Activated T-helper 17 cell treated with anti-CD3 and anti-CD28 coated beads, Interleukin-2, amount 50 U/mL, for 72 hours (primary cell): ENCODE measurements at places on chromosomes 7 and 10.

DNA sequence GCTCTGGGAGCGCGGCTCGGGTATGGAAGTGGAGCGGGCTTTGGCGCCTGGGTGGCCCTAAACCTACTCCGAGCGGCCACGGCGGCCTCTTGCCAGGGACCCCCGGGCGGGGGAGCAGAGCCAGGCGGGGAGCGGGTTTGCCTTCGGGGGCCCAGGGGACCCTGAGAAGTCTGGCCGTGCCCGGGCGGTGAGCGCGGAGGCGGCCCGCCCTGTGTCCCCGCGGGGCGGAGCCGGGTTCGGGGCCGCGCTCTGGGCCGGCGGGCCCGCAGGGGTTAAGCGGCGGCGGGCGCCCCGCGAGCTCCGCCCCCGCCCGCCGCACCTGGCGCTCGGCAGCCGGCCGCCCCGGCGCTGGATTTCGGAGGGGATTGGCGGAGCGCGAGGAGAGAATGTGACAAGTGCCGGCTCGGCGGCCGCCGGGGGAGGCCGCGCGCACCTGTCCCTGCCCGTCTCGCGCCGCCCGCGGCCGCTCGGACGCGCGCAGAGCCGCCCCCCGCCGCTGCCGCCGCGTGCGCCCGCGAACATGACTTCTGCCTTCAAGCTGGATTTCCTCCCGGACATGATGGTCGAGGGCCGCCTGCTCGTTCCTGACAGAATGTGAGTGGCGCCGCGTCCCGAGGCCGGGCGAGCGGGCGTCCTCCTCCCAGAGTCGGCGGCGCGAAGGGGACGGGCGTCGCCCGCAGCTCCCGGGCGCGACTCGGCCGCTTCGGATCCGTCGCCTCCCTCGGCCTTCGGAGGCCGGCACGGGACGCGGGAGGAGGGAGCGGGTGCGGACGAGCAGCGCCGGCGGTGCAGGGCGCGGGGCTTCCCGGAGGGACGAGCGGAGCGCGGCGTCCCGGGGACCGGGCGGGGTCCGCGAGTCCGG lies at the start of gene CELF2:
TSS of gene CELF2 (plus strand) at position 303 of the 862 bp plus-strand sequence. CDS start at position 521, 218 bp downstream.
- ATAC-seq = peak; percentile 64

DNA sequence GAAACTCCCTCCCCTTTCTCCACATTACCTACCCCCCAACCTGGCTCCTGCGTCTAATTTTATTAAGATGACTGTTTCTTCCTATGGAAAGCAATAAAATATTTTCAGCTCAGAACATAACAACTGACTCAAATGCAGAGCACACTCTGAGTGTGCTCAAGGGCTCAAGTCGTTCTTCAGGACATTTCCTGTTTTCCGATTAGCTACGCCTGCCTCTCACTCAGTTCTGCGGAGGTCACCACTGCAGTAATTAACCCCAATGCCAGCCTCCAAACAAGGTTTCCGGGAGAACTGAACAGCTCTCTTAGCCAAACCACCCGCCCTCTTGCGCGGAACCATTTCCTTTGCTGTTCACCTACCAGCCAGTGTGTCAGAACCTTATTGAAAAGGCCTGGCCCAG lies 19.3 kb downstream of the MYOF start:
- ATAC-seq = peak; percentile 84

GRCh38 chr7:107330478-107330877 lies 139.4 kb upstream of the GPR22 start:
- ATAC-seq = no peak

GRCh38 chr10:120513307-120513796 lies 56.3 kb downstream of the PLPP4 start:
- no peak for ATAC-seq

DNA sequence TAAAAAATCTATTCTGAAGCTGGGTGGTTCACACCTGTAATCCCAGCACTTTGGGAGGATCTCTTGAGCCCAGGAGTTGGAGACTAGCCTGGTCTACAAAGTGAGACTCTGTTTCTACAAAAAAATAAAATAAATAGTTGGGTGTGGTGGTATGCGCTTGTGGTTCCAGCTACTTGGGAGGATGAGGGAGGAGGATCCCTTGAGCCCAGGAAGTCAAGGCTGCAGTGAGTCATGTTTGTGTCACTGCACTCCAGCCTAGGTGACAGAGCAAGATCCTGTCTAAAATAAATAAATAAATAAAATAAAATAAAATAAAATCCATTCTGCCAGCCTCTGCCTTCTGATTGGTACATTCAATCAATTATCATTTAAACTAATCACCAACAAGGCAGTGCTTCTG lies 17.5 kb downstream of the ZNF33A start:
- peak; percentile 56 for ATAC-seq

DNA sequence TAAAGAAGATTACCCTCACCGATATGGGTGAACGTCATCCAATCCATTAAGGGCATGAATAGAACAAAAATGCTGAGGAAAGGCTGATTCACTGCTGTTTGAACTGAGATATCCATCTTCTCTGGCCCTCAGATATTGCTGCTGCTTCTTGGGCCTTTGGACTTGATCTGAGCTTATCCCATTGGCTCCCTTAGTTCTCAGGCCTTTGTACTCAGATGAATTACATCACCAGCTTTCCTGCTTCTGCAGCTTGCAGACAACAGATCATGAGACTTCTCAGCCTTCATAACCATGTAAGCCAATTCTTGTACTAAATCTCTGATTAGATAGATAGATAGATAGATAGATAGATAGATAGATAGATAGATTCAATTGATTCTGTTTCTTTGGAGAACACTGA lies 40.2 kb downstream of the CYCS start:
- no peak for ATAC-seq

DNA sequence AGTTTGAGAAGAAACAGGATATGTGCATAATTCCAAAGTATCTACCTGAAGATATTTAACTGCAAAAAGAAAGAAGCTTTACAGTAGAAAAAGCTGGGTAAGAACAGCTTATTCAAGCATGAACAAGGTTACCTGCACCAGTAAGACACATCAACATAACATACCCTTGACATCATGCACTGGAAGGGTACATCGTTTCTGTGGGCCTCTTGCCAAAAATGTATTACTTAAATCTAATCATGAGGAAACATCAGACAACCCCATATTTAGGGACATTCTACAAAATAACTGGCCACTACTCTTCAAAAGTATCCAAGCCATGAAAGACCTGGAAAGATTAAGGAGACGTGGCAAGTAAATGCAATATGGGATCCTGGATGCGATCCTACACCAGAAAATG lies 18.9 kb downstream of the TPK1 start:
- ATAC-seq = no peak

DNA sequence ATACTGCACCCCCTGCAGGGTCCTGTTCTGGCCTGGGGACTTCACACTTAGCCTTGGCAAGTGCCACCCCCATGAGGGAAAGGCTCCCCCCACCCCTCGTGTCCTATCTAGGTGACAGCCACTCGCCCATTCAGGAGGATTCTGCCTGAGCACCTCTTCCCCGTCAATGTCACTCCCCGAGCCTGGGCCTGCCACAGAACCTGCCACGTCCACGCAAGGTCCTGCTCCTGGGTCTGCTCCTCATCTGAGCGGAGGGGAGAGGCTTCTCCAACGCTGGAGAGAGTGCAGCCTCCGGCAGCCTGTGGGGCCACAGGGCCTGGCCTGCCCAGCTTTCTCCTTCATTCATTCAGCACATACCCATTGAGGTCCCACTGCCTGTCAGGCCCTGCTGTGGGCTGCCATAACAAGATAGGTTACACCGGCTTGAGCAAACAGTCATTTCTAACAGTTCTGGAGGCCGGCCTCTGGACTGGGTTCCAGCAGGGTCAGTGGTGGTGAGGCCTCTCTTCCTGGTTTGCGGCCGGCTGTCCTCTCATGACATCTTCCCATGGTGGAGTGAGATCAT lies 92.0 kb upstream of the RET start:
- ATAC-seq = no peak

DNA sequence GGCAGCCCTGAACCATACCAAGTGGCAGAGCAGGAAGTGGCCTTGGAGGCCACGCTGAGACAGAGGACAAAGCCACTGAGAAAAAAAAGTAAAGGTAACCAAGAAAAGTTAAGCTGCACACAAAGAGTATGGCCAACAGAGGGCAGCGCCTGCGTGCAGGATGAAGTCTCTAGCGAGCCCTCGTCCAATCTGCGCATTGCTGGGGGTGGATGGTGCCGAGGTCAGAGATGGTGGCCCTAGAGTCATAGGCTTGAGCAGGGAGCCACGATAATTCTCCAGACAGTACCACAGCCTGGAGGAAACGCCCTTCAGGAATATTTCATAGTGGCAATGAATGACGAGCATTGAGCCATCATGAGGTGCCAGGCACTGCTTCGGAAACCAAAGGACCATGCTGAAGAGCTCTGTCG lies 9.7 kb downstream of the ATP6V0E2 start:
- ATAC-seq = peak; percentile 92

DNA sequence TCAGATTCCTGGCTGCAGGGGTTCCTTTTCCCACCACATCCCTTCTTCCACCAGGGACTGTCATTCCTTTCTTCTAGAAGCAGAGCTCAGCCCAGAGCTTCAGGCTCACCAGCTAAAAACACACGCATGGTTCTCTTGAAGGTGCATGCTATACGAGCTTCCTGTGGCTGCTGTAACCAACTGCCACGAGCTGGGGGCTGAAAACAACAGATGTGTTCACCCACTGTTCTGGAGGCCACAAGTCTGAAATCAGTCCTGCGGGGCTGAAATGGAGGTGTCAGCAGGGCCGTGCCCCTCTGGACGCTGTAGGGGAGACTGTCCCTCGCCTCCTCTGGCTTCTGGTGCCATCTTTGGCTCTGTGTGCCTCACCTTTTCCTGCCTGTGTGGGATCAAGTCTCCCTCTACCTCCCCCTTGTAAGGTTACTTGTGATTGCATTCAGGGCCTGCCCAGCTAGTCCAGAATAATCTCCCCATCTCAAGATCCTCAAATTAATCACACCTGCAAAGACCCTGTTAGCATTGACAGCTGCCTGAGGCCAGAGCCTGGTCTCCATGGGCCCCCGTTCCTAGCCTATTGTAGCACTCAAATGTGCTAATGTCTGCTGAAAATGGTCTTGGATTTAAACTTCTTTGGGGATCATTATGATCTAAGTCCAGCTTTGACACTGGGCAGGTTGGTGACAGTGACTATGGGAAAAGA lies 13.7 kb downstream of the RAB19 start:
- ATAC-seq = no peak

DNA sequence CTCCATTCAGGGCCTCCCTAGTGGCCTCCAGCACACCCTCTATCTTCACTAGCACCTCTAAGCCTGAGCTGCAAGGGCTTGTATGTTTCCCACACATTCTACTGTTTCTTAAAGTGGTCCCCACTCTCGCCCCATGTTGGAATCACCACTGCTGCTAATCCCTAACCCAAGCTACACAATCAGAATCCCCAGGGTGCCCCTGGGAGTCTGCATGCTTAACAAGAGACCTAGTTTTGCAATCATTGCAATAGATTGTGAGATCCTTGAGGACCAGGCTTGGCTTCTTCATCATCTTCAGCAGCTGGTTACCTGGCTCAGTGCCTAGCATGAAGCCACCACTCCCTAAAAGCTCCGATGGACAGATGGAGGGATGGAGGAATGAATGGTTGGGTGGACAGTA lies 113.9 kb downstream of the MYOF start:
- ATAC-seq = no peak

DNA sequence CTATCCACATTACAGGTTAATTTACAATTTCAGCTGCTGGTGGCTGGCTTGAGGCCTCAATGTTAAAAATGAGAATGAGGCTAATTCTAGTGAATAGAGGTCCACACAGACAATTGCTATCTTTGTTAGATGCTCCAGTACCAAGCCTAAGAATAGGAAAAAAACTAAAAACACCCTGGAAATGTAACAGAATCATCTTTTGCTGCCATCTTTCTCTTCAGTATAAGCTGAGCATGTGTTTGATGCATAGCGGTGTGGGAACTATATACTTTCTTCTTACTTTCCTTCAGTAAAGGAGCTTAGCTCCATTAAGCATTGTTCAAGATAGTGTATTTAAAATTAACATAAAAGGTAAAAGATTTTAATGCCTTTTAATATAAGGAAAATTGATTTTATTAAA lies 5.6 kb downstream of the TMEM229A start:
- ATAC-seq = no peak

GRCh38 chr10:127368929-127369328 lies 172.5 kb upstream of the INSYN2A start:
- ATAC-seq = no peak

GRCh38 chr10:20535897-20536881 lies 360.9 kb downstream of the NEBL start:
- no peak for ATAC-seq

GRCh38 chr10:3433131-3433530 lies 260.5 kb upstream of the PITRM1 start:
- ATAC-seq = no peak

- no peak for ATAC-seq
Observed at GRCh38 chr7:55004579-55004978, 14.2 kb upstream of the EGFR start.

DNA sequence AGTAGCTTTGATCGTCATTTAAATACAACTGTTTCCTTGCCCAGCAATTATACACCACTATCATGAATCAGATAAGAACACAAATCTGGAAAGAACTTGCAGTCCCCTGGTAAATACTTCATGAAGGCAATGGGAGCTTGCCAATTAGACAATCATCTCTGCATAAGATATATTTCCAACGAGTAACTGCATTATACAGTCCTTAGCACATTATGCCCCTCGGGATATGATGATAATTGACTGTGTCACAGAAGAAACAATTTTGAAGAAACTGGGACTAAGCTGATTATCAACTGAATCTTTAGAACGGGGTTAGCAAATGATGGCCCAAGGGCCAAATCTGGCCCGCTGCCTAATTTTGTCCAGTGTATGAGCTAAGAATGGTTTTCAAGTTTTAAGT lies 155.7 kb downstream of the TRIL start:
- ATAC-seq = no peak

DNA sequence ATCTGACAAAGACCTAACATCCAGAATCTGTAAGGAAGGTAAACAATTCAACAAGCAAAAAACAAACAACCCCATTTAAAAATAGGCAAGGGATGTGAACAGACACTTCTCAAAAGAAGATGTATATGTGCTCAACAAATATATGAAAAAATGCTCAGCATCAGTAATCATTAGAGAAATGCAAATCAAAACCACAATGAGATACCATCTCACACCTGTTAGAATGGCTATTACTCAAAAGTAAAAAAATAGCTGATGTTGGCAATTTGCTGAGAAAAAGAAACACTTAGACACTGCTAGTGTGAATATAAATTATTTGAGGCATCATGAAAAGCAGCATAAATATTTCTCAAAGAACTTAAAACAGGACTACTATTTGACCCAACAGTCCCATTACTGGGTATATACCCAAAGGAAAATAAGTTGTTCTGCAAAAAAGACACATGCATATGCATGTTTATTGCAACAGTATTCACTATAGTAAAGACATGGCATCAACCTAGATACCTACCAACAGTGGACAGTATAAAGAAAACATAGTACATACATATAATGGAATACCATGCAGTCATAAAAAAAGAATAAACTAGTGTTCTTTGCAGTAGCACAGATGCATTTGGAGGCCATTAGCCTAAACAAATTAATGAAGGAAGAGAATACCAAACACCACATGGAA lies 980.1 kb downstream of the KCNMA1 start:
- ATAC-seq = no peak

GRCh38 chr7:47150497-47151260 lies 431.2 kb downstream of the TNS3 start:
- ATAC-seq = no peak
